M059J (cell line): ENCODE measurements at places on chromosomes 11 and 22. TPM values are rescaled to one million over a fixed set of nuclear protein-coding genes. Genes with fewer than 3 reads are reported as not detected.

- no peak for DNase-seq
These were observed 90.1 kb downstream of the MPPED1 start for GRCh38 chr22:43501878-43502277.

- DNase-seq: no peak
These were observed 55.0 kb upstream of the PHOX2A start for GRCh38 chr11:72298931-72299330.

DNA sequence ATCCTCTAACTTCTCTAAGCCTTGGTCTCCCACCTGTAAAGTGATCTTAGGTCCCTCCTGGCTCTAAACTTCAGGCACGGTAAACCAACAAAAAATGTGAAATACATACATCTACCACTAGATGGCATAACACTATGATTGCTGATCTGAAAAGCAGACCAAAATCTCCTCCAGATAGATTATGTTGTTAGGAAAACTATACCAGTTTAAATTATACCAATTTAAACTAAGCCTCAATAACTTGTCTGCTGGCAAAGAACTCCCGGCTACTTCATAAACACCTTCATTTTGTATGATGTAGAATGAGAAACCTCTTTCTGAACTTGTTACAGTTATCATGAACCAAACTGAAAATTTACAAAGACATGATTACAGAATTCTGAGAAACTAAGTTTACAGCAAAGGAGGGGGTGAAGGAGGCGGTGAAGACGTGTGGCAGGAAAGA, 85.9 kb downstream of the SBF2 start:
- DNase-seq: peak; percentile 58

DNA sequence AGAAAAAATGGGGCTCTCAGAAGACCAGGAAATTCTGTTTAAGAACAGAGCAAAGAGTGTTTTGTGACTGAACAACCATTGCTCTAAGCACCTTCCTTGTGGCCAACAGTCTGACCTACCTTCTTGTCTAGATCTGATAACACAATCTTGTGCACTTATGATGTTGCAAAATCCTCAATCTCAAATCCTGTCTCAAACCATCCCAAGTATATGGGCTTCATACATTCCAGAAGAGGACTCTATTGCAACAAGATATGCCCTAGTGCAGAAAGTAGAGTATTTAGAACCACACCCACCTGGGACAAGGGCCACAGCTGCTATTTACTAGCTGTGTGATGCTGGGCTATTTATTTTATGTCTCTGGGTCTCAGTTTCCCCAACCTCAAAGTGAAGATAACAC, 27.1 kb downstream of the RASSF10 start:
- DNase-seq: no peak

DNA sequence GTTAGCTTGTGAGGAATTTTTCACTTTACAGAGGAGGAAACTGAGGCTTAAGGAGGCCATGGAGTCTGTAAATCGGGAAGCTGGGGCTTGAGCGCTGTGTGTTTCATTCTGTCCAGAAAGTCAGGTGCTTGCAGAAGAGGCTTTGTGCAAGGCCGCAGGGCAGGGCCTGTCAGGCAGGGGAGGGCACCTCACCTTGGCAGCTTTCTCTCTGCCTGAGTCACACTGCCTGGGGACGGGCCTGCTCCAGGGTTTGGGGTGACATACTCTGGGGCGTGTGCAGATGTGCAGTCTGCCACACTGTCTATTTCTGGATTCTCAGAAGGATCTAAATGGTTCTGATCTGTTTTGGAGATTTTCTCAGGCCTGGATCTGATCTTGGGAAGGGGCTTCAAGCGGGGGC, 8.4 kb downstream of the INCENP start:
- peak; percentile 57 for DNase-seq

DNA sequence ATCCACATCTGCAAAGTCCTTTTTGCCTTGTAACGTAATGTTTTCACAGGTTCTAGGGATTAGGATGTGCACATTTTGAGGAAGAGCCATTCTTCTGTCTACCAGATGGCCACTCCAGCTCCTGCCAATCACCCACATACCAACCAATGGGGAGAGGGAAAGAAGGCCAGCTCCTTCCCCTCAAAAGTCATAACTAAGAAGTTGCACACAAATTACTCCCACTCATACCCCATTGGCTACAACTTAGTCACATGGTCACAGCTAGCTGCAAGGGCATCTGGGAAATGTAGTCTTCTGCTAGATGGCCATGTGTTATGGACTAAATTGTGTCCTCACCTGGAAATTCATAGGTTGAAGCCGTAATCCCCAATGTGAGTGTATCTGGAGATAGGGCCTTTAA, 15.4 kb upstream of the MYOD1 start:
- no peak for DNase-seq

- no peak for DNase-seq
These were observed 62.5 kb upstream of the FGF3 start for GRCh38 chr11:69881467-69882269.

- DNase-seq: no peak
These were observed 23.7 kb upstream of the SESN3 start for GRCh38 chr11:95254716-95255115.

GRCh38 chr11:93689240-93689639, 27.8 kb downstream of the CEP295 start:
- no peak for DNase-seq

DNA sequence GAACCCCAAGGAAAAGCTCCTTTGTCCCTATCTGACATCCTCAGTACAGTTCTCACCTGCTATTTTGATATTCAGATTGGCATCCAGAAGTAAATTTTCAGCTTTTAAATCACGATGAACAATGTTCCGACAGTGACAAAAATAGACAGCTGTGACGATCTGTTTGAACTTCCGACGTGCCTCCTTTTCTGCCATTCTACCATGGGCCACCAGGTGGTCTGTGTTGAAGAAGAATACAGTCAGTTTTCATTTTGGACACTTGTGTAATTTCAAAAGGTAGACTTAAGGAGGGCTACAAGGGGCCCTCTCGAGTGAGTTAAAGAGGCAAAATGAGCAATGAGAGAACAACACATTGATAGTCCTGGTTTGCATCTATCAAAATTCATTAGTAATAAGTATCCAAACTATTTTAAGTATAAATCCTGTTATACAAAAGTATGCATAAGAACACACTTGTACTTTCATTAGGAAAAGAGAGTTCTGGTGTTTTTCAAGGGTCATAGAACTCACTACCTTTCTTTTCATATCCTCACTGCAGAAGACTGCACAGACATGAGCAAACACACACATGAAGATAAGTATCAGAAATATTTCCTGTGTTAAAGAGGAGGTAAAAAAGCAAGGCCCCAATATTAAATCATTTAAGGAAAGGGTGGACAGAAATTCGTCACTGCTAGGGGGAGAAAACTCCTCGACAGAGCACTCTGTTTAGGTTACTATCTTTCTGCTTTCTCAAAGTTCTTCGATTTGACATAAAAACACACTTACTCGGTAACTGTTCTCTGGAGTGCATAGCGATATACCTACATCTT, 89.9 kb upstream of the APOA1 start:
- DNase-seq: no peak

DNA sequence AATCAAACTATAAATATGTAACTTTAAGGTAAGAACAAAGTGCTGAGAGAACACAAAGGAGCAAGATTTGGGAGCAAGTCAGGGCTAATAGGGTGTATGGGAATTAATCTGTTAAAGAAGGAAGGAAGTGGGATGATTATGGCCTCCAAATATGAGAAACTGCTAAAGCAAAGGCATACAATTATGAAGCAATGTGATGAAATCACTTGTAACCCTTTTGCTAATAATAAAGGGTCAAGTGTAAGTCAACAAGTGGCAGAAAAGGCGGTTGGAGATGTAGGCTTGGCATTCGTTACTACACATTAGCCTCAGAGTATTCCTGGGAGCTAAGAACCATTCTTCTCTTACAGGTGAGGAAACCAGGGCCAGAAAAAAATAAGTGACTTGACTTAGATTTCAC, 1002.3 kb upstream of the TENM4 start:
- DNase-seq: peak; percentile 34

DNA sequence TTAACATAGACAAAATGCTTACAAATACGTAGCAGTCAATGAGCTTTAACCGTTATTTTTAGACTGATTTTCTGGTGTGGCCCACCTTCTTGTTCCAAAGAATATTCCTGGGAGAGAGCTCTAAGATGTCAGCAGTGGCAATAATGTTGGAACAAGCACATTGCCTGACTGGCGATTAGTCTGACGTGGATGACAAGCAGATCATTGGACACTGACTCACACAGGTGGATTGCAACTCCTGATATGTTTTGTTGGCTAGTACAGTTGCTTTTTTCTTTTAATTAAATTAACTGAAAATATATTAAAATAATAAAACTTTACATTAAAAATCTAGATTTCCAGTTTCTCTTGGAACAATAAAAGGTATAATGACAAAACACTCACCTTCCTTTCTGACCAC, 78.0 kb downstream of the TENM4 start:
- DNase-seq: no peak

- no peak for DNase-seq
These were observed 3.5 kb downstream of the DGCR6L start for GRCh38 chr22:20316217-20316843.

GRCh38 chr22:45783021-45783420, 111.4 kb downstream of the ATXN10 start:
- DNase-seq: no peak

- DNase-seq: no peak
These were observed 129.5 kb upstream of the PITPNB start for GRCh38 chr22:28048529-28048928.

DNA sequence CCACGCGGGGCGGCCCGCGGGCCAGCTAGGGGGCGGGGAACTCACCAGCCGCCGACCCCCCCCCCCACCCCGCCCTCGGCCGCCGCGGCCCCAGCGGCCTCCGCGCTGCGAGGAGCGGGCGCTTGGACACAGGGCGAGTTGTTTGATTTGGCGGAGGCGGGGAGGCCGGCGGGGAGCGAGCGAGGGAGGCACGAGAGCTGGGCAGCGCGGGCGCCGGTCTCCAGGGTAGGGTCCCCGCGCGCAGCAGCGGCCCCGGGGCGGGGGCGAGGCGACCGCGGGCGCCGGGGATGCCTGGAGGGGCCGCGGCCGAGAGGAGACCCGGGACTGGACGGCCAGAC, 64.4 kb downstream of the NAV2 start:
- no peak for DNase-seq

GRCh38 chr11:2995031-2995561, 3.0 kb upstream of the NAP1L4 start:
- no peak for DNase-seq

GRCh38 chr11:7522546-7522945, 8.7 kb downstream of the PPFIBP2 start:
- no peak for DNase-seq

GRCh38 chr11:76209973-76210930, 4.0 kb upstream of the WNT11 start:
- peak; percentile 57 for DNase-seq

DNA sequence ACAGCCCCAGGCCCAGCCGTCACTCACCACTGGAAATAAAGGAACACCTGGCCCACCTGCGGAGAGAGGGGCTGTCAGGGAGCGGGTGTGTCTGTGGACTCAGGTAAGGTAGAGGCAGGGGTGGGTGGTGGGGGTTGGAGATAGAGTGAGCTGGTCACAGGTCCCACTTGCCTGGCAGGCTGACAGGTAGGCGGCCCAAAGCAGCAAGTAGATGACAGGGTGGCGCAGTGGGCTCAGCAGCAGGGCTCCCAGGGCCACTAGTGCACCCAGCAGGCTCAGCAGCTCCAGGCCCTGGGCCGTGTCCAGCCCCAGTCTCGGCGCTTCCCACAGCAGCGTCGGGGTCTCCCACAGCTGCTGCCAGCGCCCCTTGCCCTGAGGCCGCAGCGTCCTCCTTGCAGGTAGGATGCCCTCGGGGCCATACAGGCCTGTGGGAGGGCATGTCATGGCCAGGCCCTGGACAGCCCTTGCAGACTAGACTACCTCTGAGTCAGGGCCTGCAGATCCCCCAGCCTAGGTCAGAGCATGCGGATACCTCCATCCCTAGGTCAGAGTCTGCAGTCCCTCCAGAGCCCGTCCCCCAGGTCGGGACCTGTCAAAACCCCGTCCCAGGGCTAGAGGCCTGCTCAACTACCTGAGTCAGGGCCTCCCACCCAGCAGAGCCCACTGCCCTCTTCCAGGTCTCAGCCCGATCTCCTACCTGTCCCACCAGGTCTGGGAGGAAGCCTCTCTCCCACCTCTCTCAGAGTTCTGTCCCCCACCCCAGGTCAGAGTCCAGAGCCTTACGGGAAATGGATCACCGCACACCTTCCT, 686 bp downstream of the LMF2 start:
- no peak for DNase-seq

GRCh38 chr22:46587061-46587460, 33.1 kb upstream of the GRAMD4 start:
- DNase-seq: no peak

GRCh38 chr11:119671051-119671450, 57.9 kb downstream of the NECTIN1 start:
- DNase-seq: peak; percentile 25

DNA sequence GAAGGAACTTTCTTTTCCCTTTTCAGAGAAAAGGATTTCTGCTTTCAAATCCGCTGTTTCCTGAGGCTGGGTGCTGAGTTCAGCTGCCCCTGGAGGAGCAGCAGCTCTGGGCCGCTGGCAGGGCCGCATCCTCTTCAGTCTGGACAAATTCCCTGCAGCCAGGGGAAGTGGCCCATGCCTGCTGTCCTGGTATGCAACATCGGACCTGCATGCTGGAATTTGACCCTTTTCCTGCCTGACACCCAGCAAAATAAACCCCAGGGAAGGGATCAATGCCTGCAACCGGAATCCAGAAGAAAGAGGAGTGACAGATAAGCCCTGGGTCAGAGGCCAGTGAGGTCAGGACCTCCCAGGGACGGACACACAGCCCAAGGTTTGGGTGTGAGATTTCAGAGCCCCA, 54.1 kb upstream of the LINC01488 start:
- no peak for DNase-seq

Gene MPEG1
- not detected in 2 replicates for total RNA-seq

Gene PARVG
- not detected in 2 replicates for total RNA-seq

Gene DKK3
- total RNA-seq: 967 and 1,045 TPM in 2 replicates

Gene OR5A1
- not detected in 2 replicates for total RNA-seq

Gene CD151
- total RNA-seq: 588 and 642 TPM in 2 replicates

Gene GVQW3
- total RNA-seq: 1.4 and 3.0 TPM in 2 replicates

Gene IGSF9B
- 0.02 TPM in 1 of 2 replicates, not detected in the other for total RNA-seq

Gene BRSK2
- total RNA-seq: 0.44 TPM in 1 of 2 replicates, not detected in the other

Gene CFAP300
- 2.5 and 5.6 TPM in 2 replicates for total RNA-seq

Gene TRABD
- total RNA-seq: 9.7 and 15.1 TPM in 2 replicates

Gene PNPLA5
- total RNA-seq: 0.05 TPM in 1 of 2 replicates, not detected in the other

Gene SNAP29
- 10.7 and 11.5 TPM in 2 replicates for total RNA-seq

Gene RAB39A
- total RNA-seq: 0.10 and 1.2 TPM in 2 replicates
